ENCODE measurements at places on chromosomes 3 and 15.

- DNase-seq, result no peak
Observed at GRCh38 chr15:70967646-70968045, 75.0 kb downstream of the LRRC49 start.

DNA sequence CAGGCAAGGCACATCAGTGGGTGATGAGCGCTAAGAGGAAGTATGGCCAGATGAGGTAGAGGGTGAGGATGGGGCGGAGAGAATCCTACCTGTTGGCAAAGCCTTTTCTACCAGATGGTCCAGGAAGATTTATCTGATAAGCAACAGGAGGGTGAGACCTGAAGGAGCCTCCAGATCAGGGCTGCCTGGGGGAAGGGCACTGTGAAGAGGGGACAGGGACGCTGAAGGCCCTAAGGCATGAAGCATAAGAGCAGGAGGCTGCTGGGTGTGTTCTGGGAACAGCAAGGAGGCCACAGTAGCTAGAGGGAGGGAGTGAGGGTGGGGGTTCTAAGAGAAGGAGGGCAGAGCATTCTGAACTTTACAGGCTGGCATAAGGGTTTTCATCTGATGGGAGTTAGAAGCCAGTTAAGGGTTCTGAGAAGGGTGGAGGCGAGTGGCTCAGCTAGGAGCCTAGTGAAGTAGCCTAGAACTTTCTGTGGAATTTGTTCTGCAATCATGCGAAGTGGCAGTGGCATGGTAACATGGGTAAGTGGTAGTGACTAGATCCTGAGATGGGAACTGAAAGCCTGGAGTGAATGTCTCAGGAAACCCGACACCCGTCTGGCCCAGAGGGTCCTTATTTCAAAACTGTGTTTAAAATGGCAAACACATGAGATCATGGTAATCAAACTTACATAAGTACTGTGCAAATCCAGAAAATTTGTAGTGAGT, 29.9 kb downstream of the CGNL1 start:
- no peak for DNase-seq

DNA sequence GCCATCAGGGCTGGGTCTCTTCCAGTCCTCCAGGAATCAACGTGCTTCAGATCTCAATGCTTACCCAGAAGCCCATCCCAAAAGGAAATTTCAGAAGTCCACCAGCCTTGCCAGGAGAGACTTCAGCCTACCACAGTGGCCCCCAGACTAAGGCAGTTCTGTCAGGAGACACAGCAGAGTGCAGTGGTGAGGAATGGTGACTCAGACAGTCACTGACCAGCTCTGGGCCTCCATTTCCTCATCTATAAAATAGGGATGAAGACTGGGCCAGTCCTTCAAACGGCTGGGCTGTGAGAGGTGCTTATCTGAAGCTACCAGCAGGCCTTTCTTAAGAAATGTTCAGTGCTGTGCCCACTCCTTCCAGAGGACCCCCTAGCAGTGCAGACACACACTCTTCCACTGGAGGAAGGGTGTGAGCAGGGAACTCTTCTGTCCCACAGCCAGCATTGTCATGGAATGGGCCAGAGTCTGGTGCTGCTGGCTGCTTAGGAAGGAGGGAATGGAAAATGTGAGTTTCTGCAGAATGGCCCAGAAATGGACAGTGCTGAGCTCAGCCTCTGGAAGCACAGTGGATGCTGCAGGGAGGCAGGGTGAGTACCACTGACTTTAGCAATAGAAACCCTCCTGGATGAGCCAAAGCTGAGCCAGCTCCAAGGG, 41.6 kb upstream of the DUSP7 start:
- no peak for DNase-seq

DNA sequence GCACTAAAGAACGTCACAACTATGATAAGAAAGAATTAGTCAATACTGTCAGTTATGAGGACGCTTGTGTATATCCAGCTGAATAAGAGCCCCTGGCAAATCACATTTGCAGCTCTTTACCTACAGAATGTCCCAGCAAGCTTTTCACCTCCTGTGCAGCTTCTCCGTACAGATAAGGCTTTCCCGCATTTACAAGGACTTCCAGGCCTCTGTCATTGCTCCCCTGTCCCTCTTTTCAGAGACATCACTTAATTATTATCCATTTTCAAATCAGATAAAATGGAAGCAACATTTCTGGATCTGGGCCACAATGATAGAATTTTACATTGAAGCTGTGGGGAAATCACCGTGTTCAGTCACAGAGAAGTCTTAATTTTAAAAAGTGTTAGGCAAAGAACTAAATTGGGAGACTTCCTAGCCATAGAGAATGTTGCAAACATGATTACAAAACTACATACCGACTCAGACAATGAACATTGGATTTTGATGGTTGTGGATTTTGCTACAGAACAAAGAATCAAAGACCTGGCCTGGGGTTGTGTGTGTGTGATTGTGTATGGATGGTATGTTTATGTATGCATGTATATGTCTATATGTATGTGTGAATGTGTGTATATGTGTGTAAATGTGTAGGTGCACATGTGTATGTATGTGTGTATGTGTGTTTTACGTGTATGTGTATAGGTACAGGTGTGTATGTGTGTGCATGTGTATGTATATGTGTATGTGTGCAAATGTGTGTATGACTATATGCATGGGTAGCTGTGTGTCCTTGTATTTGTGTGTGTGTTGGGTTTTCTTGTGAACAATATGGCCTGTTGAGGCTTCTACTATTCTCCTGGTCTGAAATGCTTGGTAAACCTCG, 41.5 kb downstream of the MGLL start:
- no peak for DNase-seq

GRCh38 chr15:82699726-82700125, 9.9 kb downstream of the AP3B2 start:
- DNase-seq, result no peak

DNA sequence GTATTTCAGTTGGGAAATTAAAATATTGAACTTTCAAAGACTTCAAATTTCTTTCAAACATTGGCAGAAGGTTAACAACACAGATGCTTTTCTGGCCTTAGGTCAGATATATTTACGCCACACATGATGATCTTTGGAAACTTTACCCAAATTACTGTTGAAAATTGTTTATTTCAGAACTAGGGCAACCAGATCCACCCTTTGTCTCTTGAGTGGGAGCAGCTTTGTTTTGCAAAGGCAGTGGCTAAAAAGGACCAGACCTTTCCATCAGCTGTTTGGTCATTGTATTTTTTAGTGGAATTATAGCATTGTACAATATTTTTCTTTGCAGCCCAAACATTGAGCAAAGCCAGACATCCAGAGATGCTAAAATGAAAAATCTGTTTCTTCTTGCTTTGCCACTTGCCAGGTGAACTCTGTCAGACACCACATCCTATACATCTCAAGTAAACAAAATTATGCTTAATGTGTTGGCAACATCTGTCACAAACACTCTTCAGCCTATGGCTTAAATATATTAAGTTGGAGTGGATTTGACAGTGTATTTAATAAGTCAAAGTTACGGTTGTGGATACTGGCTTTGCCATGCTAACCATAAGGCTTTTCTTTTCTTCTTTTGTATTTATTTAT, 651.9 kb downstream of the RBMS3 start:
- no peak for DNase-seq

DNA sequence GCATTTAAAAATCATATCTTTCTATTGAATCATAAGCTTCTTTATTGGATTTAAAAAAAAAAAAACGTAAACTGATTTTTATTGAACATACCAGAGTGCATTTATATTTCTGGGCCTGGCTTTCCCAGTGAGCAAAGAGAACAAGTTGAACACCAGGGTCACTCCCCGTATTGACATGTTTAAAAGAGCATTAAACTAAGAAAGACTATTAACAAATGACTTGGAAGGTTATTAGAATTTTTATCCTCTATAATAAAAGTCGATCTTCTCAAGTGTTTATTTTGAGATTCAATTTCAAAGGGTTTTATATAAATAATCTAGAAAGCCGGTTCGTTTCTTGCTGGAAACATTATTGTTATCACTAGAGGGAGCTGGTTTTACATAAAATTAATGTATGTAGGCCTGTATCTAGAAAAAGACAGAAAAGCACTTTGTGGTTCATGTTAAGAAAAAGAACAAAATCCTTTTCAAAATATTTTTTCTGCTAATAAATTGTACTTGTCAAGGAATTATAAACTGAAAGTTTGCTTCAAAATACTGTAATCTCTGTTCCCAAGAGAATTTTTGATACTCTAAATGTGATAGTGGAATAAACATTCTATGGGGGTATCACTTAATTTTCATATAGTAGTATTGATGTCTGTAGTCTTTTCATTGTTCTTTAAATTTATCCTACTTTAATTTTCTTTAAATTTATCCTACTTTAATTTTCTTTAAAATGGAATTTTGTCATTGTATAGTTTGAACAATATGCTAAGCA, 321.8 kb upstream of the MME start:
- DNase-seq, result no peak

- no peak for DNase-seq
Observed at GRCh38 chr3:155026999-155027591, 53.0 kb upstream of the MME start.

GRCh38 chr15:94225616-94226015, 5.7 kb upstream of the MCTP2 start:
- no peak for DNase-seq

- no peak for DNase-seq
Observed at GRCh38 chr3:98730338-98730737, 32.8 kb upstream of the ST3GAL6 start.

DNA sequence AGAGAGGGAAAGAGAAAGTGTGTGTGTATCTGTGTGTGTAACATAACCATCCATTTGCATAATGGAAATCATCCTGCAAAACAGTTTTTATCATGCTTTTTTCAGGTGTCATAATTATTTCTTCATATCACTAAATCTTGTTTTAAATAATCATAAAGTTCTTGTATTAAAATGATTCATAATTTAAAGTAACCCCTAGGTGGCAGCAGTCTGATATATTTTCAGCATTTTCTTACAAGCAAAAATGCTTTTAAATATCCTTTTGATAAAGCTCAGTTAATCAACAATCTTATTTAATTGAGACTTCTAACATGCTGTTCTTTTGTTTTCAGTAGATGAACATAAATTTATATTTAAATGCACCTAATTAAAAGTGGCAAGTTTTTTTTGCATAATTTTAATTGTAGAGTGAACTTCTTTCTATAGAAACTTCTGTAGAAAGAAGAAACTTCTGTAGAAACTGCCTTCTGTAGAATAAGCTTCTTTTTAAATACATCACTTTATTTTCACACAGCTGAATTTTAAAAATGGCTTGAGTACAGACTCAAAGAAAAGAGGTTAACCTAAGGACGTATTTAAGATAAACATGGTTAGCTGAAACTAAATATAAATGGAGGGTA, 72.5 kb downstream of the OPA1 start:
- DNase-seq, result no peak

DNA sequence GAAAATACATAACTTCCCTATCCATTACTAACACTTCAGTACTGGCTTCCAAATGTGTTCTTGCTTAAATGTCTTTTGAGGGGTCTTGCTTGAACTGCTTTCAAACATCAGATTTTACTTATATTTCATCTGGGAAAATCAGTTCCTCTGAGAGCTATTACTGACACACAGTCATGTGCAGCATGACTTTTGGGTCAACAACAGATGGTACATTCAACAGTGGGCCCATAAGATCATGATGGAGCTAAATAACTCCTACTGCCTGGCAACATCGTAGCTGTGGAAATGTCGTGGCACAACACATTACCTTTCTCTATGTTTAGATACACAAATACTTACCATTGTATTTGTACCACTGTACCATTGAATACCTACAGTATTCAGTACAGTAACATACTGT, 43.8 kb downstream of the WWTR1 start:
- DNase-seq, result no peak

GRCh38 chr3:135966962-135967274, 1.4 kb downstream of the PPP2R3A start:
- DNase-seq, result no peak

- no peak for DNase-seq
Observed at GRCh38 chr3:50472958-50473357, 30.5 kb downstream of the CACNA2D2 start.

GRCh38 chr15:48875241-48875960, 2.5 kb upstream of the EID1 start:
- no peak for DNase-seq

GRCh38 chr15:41024885-41025284, 71.6 kb downstream of the CHAC1 start:
- no peak for DNase-seq

GRCh38 chr3:98592345-98592935, 971 bp downstream of the CPOX start:
- DNase-seq, result no peak

DNA sequence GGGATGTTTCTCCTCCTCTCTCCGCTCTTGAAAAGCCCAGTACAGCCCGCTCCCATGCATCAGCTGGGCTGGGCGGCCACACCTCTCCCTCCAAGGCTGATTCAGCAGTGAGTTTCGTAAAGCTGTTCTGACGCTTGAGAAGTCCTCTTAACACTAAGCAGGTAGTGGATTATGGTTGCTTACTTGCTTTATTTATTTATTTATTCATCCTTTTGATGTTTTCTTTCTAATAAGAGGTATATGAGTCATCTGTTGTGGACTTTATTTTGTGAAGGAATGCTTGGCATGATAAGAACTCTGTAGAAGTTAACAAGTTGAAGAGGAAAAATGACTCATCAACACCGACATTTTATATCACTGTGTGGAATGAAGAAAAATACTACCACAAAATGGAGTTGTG, 285.0 kb downstream of the SQOR start:
- no peak for DNase-seq

DNA sequence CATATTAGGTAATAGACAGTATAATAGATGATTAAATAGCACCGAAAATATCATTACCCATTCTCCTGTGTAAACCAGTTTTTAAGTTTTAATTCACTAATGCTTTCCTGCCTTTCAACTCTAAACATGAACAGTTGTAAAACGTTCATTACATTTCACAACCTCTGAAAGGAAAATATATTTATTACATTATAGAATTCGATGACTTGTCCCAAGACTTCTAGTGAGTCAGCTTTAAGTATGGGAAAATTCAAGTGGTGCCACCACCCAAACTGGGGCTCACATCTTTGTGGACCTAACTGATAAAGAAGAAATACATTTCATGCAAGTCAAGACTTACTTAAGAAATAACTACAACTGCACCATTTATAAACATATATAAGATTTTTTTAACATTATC, 2.0 kb downstream of the TRIM59 start:
- no peak for DNase-seq

DNA sequence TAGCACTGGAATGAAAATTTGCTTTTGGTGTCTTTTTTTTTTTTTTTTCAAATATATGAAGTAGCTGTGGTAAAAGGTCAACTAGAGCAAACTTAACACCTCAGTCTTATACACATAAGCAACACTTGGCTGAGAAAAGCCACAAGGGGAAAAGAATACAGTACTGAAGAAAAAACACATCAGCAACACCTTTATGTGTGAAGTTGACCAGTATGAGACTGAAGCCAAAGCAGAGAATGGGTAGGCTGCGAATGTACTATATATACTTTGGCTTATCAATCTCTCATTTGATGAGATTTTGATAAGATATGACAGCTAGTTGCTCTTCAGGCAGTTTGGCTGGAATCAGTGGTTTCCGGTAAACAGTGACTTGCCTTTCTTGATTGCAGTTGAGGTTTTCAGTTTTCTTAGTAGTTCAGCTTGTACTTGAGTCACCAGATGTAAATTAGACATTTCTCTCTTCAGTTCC, 22.0 kb upstream of the ZCWPW2 start:
- peak; percentile 20 for DNase-seq

- DNase-seq, result no peak
Observed at GRCh38 chr3:63762934-63763550, 56.1 kb upstream of the C3orf49 start.
